ENCODE measurements at places on chromosomes 7 and 10. TPM values are rescaled to one million over a fixed set of nuclear protein-coding genes. Genes with fewer than 3 reads are reported as not detected.

ASB15 gene
- under 0.01 TPM for total RNA-seq

DNMBP gene
- 4.3 TPM for total RNA-seq

- DNase-seq, result no peak
Observed at GRCh38 chr7:129616530-129616929, 5.0 kb downstream of the NRF1 start.

DNA sequence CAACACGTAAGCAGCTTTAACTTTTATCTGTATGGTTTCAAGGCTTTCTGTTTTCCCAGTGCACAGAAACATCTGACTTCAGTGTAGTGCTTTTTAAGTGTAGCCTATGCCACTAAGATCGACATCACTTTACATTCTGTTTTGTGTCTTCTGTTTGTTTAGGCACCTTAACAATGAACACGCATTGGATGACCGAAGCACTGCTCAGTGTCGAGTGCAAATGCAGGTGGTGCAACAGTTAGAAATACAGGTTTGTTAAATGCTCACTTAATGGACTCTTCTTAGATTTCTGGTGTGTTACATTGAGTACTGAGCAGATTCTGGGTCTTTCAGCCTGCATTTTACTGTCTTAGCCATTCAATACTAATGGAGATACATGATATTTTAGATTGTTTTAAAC, 237.4 kb downstream of the FOXP2 start:
- DNase-seq, result no peak

DNA sequence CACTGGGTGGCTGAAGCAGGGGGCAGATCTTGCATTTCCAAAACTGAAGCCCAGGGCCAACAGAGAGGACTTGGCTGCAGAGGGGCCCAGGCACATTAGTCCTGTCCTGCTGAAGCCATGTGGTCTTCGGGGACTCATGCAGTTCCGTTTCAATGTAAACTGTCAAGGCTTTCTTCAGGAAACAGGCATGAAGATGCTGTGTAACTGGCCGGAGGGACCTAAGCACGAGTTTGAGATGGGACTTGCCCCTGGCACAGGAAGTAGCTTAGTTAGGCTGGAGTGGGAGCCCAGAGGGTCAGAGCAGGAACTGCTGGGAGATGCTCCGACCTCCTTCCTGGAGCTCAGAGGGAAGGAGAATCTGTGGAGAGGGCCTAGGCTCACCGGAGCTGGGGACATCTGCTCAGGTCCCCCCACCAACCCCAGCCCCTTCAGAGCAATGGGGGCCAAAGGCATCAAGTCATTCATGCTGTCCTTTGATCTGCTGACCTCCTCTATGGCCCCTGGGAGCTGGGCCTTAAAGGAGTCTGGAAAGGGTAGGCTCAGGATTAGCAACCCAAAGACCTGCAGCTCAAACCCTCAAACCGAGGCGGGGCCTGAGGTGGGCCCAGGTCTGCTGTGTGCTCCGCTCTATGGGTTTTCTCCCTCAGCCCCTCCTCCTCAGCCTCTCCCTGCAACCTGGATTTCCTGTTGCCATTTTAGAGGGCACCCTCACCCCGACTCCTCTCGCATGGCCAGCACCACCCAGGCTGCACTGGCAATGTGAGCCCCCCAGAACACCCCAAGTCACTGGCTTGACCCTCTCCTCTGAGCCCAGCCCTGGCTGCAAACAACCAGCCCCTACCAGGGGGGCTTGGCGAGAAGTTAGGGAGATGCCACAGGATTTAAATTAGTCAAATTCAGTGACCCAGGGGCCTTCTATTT, 4.4 kb upstream of the MNX1 start:
- DNase-seq, result no peak

GRCh38 chr7:142357953-142358520, 100.2 kb upstream of the PRSS58 start:
- DNase-seq, result peak; percentile 69

GRCh38 chr7:87920578-87920977, 13.5 kb upstream of the ADAM22 start:
- DNase-seq, result no peak
